ENCODE measurements at places on chromosomes 1 and 21.

GRCh38 chr1:61853583-61853982, 111.3 kb downstream of the PATJ start:
- DNase-seq: no peak
- H3K27ac ChIP-seq: no peak overlapping the region
- H3K36me3 ChIP-seq: peaks cover 4% of the 10 kb centered on the region
- H3K4me1 ChIP-seq: no peaks in the 10 kb centered on the region
- no peaks in the 10 kb centered on the region for H3K27me3 ChIP-seq

DNA sequence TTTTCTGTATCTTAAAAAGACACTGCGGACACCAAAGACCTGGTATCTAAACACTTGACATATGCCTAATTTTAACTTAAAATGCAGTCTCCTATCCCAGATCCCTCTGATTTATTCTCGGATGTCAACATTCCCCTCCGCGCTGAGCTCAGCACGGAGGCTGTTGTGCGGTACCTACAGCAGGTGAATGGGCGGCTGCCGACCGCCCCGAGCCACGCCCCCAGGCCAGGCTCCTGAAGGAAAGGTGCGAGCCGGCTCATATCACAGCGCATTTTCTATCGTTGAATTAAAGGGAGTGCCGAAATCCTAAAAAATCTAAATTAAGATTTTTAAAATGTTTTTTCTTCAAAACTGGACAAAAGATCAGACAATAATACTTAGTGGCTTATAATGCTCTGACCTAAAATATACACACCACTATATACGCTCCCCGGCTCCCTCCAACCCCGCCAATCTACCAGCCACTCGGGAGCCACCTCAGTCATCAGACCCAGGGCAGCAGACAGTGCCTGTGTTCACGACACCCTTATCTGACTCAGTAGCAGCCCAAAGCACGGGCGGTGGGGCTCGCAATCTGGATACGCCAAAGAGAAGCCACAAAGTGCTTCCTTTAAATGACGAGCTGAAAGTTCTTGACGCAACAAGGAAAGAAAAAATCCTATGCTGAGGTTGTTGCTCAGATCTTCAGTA, 4.1 kb downstream of the WRAP73 start:
- H3K27ac ChIP-seq: no peak overlapping the region
- H3K4me1 ChIP-seq: peaks cover 23% of the 10 kb centered on the region
- H3K36me3 ChIP-seq: peaks cover 12% of the 10 kb centered on the region
- DNase-seq: no peak

DNA sequence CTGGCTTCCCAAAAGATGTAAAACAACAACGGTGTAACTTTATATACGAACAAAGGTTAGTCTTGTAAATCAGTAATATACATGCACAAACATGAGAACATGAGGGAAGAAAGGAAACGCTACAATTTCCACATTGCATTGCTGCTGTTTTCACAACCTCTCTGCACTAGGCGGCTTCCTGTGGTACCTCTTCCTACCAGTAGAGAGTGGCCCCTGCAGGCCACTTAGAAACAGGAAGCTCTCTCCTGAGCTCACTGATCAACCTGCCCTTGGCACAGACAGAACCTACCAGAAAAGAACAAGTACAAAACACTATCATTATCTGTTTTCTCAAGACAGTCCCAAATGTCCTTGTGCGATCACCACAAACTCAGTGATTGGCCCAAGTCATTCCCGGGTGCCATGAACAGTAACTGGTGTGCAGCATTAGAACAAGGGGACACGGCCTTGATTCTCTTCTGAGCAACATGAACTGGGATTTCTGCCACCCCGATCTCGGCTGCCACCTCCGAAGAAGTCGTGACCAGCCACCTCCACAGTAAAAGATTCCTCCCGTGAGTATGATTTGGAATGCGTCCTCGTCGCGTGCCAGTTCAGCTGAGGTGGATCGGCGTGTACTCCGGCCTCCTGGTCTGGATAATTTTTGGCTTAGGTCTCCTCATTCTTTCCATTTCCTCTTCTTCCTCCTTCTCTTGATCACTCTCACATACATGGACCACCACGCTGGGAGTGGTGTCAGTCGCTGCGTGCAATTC, 5.7 kb upstream of the KCNE1 start:
- H3K27me3 ChIP-seq: peaks cover 2% of the 10 kb centered on the region
- H3K27ac ChIP-seq: peak overlapping the region; percentile 50
- DNase-seq: peak; percentile 7

- H3K27me3 ChIP-seq: peaks cover 8% of the 10 kb centered on the region
- H3K36me3 ChIP-seq: no peaks in the 10 kb centered on the region
- no peak overlapping the region for H3K27ac ChIP-seq
- H3K4me1 ChIP-seq: no peaks in the 10 kb centered on the region
Measured at GRCh38 chr1:18866314-18866713, 6.9 kb upstream of the TAS1R2 start.

GRCh38 chr1:197234581-197234980, 33.5 kb upstream of the CRB1 start:
- no peak overlapping the region for H3K4me3 ChIP-seq
- H3K4me1 ChIP-seq: no peaks in the 10 kb centered on the region
- no peak overlapping the region for H3K27ac ChIP-seq
- H3K36me3 ChIP-seq: no peaks in the 10 kb centered on the region
- no peaks in the 10 kb centered on the region for H3K27me3 ChIP-seq
- no peak for DNase-seq

GRCh38 chr1:44826375-44827196, 16.5 kb downstream of the PTCH2 start:
- H3K4me3 ChIP-seq: no peak overlapping the region
- no peak for DNase-seq
- H3K36me3 ChIP-seq: no peaks in the 10 kb centered on the region

GRCh38 chr1:172637522-172637921, 21.4 kb upstream of the FASLG start:
- H3K4me3 ChIP-seq: peak overlapping the region; percentile 59
- H3K27ac ChIP-seq: peak overlapping the region; percentile 99
- peaks cover 12% of the 10 kb centered on the region for H3K36me3 ChIP-seq
- peaks cover 5% of the 10 kb centered on the region for H3K27me3 ChIP-seq
- H3K4me1 ChIP-seq: peaks cover 59% of the 10 kb centered on the region

- H3K36me3 ChIP-seq: no peaks in the 10 kb centered on the region
- peaks cover 7% of the 10 kb centered on the region for H3K27me3 ChIP-seq
- no peak overlapping the region for H3K27ac ChIP-seq
- H3K4me3 ChIP-seq: no peak overlapping the region
- DNase-seq: no peak
Measured at GRCh38 chr1:173015629-173016028, 35.1 kb downstream of the TNFSF18 start.

GRCh38 chr1:114695430-114696058, at the start of gene AMPD1:
Gene AMPD1 (minus strand): TSS chr1:114695546. CDS start chr1:114695471, 75 bp downstream.
- peaks cover 15% of the 10 kb centered on the region for H3K27me3 ChIP-seq
- no peaks in the 10 kb centered on the region for H3K36me3 ChIP-seq
- no peak within 1 kb of the TSS for H3K4me3 ChIP-seq
- DNase-seq: no peak

DNA sequence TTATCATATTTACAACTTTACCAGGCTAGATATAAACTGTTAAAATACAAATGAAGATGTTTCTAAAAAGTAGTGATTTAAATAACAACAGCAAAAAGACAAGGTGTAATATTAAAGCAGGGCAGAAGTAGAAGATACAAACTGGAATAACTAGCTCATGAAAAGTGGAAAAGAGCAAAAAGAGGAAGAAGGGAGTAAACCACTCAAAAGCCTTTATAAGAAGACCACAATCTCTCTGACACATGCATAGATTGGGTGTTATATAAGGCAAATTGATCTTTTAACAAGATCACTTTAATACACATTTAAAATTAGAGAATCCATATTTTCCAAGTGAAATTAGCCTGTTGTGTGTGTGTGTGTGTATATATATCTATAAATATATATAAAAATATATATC, 5.0 kb downstream of the DENND1B start:
- DNase-seq: no peak
- peaks cover 63% of the 10 kb centered on the region for H3K4me1 ChIP-seq
- no peaks in the 10 kb centered on the region for H3K27me3 ChIP-seq
- H3K36me3 ChIP-seq: peaks cover 29% of the 10 kb centered on the region
- H3K4me3 ChIP-seq: peak overlapping the region; percentile 28
- H3K27ac ChIP-seq: no peak overlapping the region

DNA sequence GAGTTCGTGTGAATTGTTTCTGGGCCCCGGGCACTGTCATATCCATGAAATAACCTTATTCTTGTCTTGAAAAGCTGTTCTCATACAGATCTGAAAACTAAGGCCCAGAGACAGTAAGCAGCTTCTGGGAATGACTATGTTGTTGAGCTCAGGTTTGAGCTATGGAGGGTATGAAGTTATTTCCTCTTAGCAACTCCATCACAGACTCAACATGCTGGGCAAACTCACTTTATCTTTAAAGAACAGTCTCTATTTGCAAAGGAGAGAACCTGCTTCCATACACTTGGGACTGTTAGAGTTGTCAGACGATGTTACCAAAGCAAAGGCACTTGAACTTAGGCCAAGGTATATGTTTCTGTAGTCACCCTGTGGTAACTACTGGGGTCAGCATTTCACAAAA, 90.0 kb downstream of the GPR88 start:
- H3K4me1 ChIP-seq: peaks cover 16% of the 10 kb centered on the region
- DNase-seq: no peak
- H3K36me3 ChIP-seq: no peaks in the 10 kb centered on the region
- H3K27me3 ChIP-seq: peaks cover 4% of the 10 kb centered on the region

GRCh38 chr21:45309069-45309986, 21.6 kb upstream of the POFUT2 start:
- no peaks in the 10 kb centered on the region for H3K36me3 ChIP-seq
- H3K4me1 ChIP-seq: peaks cover 7% of the 10 kb centered on the region
- DNase-seq: peak; percentile 18

GRCh38 chr1:223713546-223714420, 1.4 kb downstream of the CAPN2 start:
- peaks cover 67% of the 10 kb centered on the region for H3K4me1 ChIP-seq
- peak overlapping the region; percentile 88 for H3K27ac ChIP-seq
- no peak for DNase-seq
- peak overlapping the region; percentile 80 for H3K4me3 ChIP-seq

DNA sequence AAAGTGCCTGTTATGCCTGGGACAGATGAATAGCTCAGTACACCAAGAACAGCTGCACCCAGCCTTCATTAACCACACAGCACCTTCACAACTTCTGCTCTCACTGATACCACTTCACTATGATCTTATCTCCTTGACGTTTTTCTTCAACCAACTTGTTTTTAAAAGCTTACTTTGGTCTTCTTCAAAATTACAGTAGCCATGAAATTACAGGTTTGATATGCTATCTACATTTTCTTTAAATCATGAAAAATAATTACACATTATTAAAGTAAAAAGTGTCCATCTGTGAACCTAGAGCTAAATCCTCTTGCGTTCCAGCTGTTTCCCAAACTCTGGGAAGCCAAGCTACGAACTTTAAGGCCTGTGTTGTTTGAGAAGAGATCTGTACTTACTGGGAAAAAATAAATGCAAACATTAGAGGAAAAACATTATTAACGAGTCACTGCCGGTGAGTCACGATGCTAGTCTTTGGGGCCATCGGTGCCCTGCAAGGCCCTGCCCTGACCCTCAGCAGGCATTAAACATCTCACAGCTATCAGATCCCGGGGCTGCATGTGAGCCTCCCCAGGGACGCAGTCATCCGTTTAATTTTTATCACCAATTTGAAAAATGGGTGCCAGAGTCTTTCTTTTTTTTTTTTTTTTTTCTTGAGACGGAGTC, 56.3 kb upstream of the GPR153 start:
- H3K27ac ChIP-seq: no peak overlapping the region
- H3K4me3 ChIP-seq: no peak overlapping the region
- no peaks in the 10 kb centered on the region for H3K27me3 ChIP-seq
- peaks cover 3% of the 10 kb centered on the region for H3K36me3 ChIP-seq
- no peak for DNase-seq
- H3K4me1 ChIP-seq: no peaks in the 10 kb centered on the region

DNA sequence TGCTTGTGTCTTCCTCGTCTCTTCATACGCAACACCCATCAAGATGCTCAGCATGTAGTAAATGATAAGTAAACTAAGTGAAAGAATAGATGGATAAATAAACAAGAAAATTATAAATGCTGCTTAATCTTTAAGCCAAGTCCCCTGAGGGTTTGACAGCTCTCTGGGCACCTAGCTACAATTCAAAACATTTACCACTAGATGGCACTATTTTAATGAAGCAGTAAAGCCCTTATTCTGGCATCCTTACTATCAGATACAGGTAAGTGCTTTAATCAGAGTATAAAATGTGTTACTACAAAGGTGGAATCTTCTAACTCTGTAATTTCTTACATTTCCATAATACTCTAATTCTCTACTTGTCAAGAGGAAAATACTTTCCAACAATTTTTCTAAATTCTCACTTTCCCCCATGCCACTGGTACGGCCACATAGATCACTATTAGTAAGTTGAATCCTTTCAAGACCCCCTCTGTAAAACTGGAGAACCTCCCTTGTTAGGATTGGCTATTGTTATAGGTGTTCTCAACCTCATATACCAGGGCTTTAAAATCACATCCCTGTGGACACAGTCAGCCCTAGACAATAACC, 137.8 kb downstream of the BARHL2 start:
- peaks cover 5% of the 10 kb centered on the region for H3K27me3 ChIP-seq
- H3K36me3 ChIP-seq: no peaks in the 10 kb centered on the region
- DNase-seq: no peak
- no peak overlapping the region for H3K4me3 ChIP-seq
- H3K27ac ChIP-seq: no peak overlapping the region

DNA sequence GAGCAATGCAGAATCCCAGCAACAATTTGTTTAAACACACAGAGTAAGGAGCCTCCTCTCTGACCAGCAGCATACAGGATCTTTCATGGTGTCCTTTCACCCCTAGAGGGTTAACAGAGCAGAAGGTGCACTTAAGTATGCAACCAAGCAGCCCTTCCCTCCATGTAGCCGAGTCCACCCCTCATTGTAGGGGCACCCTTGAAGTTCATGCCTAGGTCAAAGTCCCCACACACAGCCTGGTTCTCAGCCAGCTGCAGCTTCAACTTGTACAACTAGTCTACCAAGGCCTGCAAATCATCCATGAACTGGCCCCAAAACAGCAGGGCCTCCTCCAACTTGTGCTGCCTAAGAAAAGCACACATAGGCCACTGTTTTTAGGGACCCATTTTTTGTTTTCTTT, 7.0 kb upstream of the BMP8B start:
- H3K27ac ChIP-seq: no peak overlapping the region
- H3K4me1 ChIP-seq: peaks cover 20% of the 10 kb centered on the region
- no peak for DNase-seq
- H3K4me3 ChIP-seq: no peak overlapping the region

GRCh38 chr1:35298464-35298863, 30.0 kb downstream of the ZMYM4 start:
- H3K4me3 ChIP-seq: no peak overlapping the region
- DNase-seq: peak; percentile 5
- peaks cover 12% of the 10 kb centered on the region for H3K4me1 ChIP-seq
- H3K27me3 ChIP-seq: no peaks in the 10 kb centered on the region
- peaks cover 5% of the 10 kb centered on the region for H3K36me3 ChIP-seq
